ENCODE measurements at places on chromosomes 13 and 19.

DNA sequence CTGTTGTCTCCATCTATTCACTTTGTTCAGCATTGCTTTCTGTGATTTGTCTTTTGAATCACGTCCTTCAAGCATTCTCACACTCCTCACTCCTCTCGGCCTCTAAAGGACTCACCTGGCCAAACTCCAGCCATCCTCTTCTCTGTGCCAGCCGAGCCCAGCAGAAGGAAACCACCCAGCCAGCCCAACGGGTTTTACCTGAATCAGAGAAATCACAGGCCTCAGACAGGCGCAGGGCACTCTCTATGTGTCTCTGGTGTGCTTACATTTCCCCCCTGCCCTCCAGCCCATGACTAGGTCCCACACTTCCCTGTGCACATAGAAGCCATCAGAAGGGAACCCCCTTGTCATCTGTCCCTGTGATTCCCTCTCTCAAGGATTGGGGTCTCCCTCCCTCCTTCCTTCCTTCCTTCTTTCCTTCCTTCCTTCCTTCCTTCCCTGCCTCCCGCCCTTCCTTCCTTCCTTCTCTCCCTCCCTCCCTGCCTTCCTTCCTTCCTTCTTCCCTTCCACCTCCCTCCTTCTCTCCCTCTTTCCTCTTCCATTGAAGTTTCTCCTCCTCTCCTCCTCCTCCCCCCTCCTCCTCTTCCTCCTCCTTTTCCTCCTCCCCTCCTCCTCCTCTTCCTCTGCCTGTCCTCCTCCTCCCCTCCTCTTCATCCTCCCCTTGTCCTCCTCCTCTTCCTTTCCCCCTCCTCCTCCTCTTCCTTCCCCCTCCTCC, 8.8 kb upstream of the ZNF541 start:
- DNase-seq = no peak

GRCh38 chr19:41366089-41366488, 2.1 kb upstream of the B9D2 start:
- DNase-seq = no peak

DNA sequence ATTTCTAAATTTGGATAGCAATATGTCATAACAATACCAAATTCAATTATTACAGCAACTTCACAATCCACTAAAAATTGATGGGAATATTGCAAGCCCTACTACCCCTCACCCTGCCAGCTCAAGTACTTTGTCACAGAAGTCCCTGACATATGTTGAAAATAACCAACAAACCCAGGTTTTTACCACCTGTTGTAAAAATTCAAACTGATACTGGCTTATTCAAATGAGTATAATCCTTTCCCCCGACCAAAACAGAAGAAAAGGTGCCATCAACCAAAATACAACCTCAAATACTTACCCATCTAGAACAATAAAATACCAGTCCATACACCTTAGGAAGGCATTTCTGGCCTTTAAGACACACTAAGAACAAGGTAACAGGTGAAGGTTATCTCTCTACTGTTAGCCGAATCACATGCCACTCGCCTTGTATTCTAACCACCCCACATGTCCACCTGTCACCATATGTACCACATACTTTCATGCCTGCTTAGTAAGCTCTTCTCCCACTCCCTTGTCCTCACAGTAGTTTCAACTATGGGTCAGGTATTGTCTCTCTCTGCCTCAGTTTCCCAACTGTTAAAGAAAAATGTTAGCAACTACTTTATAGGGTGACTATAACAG, 53.1 kb downstream of the USP12 start:
- DNase-seq = no peak

GRCh38 chr13:103788061-103788652, 721.9 kb upstream of the SLC10A2 start:
- peak; percentile 0 for DNase-seq

DNA sequence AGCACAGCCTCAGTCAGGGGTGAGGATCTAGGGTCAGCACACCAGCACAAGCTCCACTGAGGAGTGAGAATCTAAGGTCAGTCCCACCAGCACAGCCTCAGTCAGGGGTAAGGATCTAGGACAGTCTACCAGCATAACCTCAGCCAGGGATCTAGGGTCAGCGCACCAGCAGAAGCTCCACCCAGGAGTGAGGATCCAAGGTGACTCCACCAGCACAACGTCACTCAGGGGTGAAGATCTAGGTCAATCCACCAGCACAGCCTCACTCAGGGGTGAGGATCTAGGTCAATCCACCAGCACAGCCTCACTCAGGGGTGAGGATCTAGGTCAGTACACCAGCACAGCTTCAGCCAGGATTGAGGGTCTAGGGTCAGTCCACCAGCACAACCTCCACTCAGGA, 64.5 kb downstream of the RAB20 start:
- no peak for DNase-seq

- DNase-seq = no peak
Observed at GRCh38 chr13:111153977-111154332, 38.8 kb downstream of the ARHGEF7 start.

DNA sequence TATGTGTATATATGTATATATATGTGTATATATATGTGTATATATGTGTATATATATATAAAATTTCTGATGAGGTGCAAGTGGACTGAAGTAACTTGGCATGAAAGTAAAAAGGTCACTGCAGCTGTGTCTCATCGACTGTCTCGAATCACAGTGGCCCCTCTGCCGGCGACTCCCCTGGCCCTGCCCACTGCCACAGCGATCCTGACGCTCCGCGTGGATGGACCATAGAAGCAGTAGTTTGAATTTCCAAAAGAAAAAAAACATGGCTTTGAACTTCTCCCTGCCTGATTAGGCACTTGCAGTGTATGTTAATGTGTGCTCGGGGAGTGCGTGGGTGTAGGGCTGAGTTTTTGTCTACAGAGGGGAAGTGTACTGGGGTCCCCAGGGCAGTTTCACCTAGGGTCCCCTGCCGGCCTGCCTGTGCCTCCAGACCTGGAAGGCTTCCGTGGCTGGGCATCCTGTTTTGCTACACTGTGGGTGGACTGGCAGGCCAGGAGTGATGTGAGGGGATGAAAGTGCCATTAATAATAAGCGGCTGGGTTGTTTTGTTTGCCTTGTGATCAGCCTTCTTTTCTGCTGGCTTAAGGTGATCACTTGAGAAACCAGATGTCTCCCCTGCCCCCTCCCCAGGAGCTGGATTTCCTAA, 10.8 kb downstream of the ZIC5 start:
- DNase-seq = no peak

DNA sequence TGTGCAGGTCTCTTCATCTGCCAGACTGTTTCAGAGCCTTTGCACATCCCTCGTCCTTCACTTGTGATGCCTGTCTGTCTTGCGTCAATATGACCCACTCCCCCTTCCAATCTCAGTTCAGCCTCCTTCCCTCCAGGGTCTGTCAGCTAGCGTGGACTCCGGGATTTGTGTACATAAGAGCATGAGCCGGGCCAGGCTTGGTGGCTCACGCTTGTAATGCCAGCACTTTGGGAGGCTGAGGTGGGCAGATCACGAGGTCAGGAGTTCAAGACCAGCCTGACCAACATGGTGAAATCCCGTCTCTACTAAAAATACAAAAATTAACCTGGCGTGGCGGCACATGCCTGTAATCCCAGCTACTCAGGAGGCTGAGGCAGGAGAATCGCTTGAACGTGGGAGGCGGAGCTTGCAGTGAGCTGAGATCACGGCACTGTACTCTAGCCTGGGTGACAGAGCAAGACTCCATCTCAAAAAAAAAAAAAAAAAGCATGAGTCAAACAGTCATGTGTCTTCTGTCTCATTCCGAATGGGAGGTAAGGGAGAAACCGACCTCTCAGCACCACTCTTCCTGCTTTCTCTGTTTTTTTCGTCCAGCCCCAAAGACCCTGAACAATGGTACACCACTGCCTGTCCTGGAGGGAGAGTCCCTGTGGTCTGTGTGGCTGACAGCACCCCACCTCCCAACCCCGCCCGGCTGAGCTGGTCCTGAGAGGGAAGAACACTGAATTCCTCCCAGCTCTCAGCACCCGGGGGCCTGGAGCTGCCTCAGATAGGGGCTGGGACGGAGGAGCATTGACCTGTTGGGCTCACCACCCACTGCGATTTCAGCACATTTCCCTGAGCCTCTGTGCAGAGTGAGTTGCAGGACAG, 2.4 kb upstream of the SIGLEC9 start:
- no peak for DNase-seq

- no peak for DNase-seq
Observed at GRCh38 chr19:45475537-45476291, 7.9 kb downstream of the FOSB start.

DNA sequence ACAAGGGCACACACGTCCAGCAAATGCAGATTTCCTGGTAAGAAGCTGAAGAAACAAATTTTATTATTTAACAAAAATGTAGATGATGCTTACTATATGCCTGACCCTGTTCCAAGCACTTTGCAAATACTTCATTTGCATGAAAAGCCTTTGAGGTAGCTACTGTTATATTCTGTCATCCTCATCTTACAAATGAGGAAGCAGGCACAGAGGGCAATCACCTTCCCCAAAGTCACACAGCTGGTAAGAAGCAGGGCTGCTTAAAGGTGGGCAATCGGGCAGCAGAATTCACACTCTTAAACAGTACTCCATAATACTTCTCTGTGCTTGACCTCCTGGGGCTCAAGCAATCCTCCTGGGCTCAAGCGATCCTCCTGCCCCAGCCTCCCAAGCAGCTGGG, 18.3 kb upstream of the PNMA8C start:
- DNase-seq = no peak

DNA sequence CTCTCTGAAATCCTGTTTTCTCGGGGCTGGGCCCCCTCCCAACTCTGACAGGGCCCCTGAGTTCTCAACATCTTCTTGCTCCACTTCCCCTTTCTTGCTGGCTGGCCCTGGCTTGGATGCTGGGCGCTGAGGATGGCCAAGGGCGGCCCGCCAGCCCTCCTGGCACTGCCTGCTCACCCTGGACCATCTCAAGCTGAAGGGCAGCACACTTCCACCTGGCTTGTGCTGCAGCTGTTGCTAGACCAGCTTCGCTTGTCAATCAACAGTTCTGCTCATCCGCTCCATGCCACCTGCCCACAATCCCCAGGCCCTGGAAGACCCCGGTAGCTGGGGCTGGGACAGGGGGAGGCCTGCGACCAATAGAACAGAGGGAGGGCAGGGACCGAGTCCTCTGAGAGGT, 6.9 kb upstream of the GMIP start:
- DNase-seq = no peak

GRCh38 chr13:99426426-99426825, 74.8 kb upstream of the TM9SF2 start:
- no peak for DNase-seq

- no peak for DNase-seq
Observed at GRCh38 chr13:44110091-44110621, 230.5 kb downstream of the LACC1 start.

GRCh38 chr13:111322001-111322915, 1.8 kb downstream of the TEX29 start:
- DNase-seq = no peak

DNA sequence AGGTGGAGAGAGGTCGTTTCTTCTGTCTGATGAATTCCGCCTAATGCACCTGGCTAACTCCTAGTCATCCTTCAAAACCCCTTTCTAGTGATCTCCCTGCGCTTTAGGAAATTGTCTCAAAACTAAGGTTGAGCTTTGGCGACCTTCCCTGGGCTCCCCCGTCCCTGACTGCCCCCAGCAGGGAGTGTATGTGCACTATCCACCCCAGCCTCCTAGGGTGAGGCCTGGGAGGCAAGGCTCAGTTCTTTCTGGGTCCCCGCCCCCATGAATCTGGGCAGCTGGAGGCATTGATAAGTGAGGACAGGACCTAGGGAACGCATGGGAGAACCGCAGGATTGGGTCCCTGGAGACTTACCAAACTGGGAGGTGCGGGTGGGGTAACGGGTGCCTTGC, 378 bp downstream of the TLE6 start:
- no peak for DNase-seq

DNA sequence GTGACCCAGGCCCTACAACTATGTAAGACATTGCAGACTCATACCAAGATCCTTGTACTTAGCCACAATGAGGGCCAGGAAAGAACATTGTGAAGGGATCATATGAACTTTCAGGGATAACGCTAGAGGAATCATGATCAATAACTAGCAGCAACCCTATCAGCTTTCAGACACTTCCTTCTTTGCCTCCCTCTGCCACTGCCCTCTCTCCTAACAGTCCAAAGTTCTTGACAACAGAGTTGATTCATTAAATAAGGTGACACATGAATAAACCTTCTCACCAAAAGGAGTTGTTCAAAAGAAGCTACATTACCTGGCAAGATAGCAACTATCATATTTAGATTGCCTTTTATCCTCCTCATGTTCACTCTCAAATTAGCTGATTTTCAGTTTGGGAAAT, 272.2 kb upstream of the DACH1 start:
- no peak for DNase-seq

DNA sequence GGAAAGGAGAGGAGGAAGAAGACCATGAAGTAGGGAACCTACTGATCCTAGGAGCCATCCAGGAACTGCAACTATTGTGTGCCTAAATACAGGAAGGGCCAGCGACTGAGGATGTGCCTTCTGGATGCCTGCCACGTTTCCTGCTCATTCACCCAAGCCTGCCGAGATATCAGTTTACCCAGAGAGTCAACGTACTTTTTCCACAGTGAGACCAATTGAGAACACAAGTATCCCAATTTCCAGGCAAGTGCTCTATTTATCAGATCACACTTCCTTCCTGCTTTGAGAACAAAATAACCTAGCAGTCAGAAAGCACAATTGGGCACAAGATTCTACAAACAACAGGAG, 122.4 kb downstream of the AKAP11 start:
- no peak for DNase-seq

DNA sequence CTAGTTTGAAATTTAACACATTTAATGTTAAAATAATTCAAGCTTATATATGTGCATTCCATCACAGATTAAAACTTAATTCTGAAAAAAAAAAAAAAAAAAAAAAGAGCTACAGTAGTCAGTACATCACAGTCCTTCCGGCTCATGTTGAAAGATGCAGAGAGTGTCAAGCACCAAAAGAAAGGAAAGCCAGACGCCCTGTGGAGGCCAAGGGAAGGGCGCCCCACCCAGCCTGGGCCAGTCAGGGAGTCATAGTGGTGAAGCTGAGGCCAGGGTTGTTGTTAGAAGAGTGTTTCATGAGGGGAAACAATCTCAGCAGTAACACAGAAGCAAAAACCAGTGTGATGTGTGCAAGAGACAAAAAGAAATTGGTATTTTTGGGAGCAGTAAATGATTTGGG, 375.3 kb downstream of the MTUS2 start:
- no peak for DNase-seq

DNA sequence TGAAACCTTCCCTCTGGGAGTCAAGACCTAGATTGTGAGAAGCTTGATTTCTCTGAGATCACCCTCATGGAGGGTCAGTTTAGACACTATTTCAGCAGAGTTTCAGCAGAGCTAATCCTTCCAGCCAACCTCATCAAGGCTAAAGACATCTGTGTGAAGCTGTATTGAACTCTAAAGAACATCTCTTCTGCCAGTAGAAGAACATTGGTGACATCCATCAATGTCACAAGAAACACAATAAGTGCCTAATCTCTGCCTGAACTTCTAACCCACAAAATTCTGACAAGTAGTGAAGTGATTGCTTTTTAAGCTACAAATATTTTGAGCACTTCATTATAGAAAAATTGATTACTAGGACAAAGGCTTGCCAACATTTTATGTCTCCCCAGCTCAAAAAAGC, 475.8 kb upstream of the PCDH20 start:
- no peak for DNase-seq

DNA sequence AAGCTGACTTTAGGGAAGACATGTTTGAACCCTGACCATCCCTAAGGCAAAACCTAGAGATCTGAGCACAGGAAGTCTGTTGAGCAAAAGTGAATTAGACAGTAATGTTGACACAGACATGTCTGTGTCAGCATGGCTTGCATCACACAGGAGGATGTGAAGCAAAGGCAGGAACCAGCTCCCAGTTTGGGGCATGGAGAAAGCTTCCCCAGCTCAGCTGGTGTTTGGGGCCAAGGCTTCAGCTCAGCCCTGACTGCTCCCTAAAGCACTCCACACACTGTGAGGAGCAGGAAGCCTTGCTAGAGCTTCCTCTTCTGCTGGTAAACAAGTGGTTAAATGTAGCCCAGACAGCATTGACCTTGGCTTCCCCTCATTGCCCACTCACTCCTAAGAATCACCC, 153.8 kb upstream of the UBL3 start:
- no peak for DNase-seq
